ENCODE measurements at places on chromosomes 2 and 18.

- no peak for DNase-seq
Observed at GRCh38 chr18:65016631-65017371, 734.0 kb upstream of the CDH7 start.

DNA sequence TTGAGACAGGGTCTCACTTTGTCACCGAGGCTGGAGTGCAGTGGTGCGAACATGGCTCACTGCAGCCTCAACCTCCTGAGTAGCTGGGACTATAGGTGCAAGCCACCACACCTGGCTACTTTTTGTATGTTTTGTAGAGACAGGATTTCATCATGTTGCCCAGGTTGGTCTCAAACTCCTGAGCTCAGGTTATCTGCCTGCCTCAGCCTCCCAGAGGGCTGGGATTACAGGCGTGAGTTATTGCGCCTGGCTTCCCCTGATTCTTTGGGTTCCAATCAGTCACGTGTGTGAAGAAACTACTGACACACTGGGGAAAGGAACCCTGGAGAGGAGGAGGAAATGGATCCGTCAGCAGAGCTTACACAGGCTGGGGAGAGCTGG, 22.3 kb upstream of the RAB10 start:
- DNase-seq = no peak

- DNase-seq = no peak
Observed at GRCh38 chr2:234116010-234116409, 65.5 kb downstream of the SPP2 start.

DNA sequence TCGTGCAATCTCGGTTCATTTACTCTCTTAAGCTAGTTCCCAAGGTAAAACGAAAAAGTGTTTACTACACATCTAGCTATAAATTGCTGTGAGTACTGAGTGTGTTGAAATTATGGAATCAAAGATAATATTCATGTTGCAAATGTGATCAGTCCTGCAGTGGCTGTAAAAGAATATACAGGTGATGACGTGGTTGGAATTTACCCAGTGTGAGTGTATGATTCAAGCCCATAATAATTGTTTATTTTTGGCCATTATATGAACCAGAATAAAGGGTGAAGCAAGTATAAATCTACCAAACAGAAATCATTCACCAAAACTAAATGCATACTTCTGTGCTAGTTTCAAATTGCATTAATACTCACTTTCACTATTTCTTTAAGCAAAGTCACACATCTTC, 1363.6 kb upstream of the CHAC2 start:
- no peak for DNase-seq

GRCh38 chr2:61543062-61543461, 4.9 kb upstream of the XPO1 start:
- no peak for DNase-seq

DNA sequence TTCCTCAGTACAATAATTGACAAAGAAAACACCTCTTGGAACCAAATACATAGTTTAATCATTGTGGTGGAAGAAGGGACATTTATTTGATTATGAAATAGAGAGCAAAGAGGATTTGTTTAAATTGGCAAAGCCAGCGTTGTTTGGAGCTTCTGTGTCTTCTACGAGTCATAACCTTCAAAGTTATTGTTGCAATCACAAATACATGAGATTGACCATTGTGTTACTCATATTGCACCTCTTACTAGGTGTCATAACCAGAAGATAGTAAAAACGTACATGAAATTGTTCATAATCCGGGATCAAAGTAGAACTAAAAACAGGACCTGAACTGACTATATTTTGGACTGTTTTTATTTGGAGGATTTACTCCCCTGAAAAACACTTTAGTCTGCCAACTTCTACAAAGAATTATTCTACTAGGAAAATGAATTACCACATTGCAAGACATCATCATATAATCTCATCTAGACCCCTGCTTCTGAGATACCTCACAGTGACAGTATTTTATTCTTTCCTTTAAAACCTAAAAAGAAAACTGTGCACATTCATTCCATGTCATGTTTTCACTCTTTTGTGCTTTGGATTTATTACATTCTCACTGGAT, 151.7 kb upstream of the KLF7 start:
- no peak for DNase-seq

- DNase-seq = peak; percentile 70
Observed at GRCh38 chr2:119428488-119429224, 3.0 kb upstream of the TMEM37 start.

GRCh38 chr2:199419428-199419827, 38.3 kb downstream of the SATB2 start:
- no peak for DNase-seq

DNA sequence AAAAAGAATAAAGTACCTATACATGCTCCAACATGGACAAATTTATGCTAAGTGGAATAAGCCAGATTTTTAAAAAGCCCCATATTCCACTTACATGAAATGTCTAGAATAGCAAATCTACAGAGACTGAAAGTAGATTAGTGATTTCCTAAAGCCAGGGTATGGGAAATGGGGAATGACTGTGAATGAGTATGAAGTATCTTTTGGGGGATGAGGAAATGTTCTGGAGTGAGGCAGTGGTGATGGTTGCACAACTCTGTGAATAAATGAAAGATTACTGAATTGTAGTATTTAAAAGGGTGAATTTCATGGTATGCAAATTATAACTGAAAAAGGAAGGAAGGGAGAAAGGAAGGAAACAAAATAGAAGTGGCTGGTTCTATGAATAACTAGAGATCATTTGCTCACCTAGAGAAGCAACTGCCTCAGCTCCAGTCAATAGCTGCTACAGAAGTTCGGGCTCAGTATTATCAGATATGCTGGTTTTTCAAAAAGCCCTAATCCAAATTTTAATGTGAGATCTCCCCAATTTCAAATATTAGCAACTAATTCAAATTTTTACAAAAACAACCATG, 39.3 kb downstream of the MAP3K2 start:
- DNase-seq = no peak

GRCh38 chr2:61432990-61433389, 37.9 kb downstream of the USP34 start:
- DNase-seq = no peak

GRCh38 chr2:225590932-225591331, 191.4 kb downstream of the NYAP2 start:
- no peak for DNase-seq

- DNase-seq = no peak
Observed at GRCh38 chr2:103268841-103269498, 507.1 kb downstream of the TMEM182 start.

DNA sequence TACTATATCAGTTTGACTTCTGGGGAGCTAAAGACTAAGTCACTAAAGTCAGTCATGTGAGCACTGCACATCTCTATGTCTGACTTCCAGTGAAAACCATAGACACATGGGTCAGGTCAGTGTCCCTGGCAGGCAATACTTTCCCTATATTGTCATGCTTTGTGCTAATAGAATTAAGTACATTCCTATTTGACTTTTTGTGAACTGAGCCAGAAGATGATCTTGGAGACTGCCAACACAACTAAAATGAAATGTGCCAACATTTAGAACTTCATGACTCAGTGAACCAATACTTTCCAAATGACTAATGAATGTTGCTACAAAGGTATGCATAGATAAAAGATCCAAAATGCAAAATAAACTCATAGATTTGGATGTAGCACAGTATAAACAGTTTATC, 820.8 kb upstream of the FAM98A start:
- no peak for DNase-seq

- DNase-seq = no peak
Observed at GRCh38 chr18:44625386-44625785, 55.3 kb upstream of the SETBP1 start.

DNA sequence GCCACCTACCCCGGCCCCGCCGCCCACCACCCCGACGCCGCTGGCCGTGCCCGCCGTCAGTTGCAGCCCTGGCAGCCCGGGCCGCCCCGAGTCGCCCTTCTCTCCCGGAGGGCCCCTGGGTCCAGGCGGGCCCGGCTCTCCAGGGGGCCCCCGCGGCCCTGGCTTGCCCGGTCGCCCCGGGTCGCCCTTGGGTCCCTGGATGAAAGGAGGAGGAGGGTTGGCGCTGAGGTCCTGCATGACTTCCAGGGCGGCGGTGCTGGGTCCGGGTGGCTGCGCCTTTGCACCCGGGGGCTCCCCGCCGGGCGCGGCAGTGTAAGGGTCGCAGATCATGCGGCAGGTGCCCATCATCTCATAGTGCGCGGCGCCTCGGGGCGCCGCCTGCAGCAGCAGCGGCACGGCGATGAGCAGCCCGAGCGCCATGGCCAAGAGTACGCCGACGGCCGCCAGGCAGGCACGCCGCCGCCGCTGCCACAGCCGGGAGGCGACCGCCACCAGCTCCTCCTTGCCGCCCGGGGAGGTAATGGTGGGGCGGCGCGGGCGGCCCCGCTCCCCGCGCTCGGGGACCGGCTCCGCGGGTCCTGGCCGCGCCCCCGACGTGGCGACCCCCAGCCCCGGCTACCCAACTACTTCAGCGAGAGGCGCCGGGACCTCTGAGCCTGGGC, 570 bp downstream of the C1QL2 start:
- DNase-seq = no peak

DNA sequence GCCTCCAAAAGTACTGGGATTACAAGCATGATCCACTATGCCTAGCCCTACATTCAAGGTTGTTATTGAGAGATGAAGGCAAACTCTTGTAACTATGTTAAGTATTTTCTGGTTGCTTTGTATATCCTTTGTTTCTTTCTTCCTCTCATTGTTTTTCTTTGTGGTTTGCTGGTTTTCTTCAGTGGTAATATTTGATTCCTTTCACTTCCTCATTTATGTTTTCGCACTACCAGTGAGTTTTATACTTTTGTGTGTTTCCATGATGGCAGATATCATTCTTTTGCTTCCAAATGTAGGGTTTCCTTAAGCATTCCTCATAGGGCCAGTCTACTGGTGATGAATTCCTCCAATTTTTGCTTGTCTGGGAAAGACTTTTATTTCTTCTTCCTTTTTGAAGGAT, 90.2 kb downstream of the NCK2 start:
- DNase-seq = no peak

GRCh38 chr2:101047774-101048173, 45.7 kb downstream of the RPL31 start:
- DNase-seq = peak; percentile 14

- no peak for DNase-seq
Observed at GRCh38 chr18:35030277-35030989, 10.8 kb upstream of the MAPRE2 start.

GRCh38 chr2:88568179-88568578, 59.1 kb downstream of the EIF2AK3 start:
- DNase-seq = no peak

DNA sequence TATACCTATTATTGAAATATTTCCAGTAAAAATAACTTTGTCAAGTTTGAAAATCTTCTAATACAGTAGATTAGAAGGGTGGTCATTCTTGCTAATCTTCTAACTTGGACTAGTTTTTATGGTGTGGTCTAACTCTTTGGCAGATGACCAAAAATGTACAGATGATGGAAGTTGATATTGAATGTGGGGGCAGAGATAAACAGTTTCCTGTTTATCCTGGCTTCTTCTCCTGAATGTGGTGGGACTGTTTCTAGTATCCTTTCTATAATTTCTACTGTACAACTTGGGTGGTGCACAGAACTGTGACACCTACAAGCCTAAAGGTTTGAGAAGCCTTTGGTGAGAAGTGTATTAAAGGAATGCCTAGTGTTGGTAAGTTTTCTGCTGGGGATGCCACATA, 178.7 kb downstream of the PDE11A start:
- DNase-seq = no peak
